ENCODE measurements at places on chromosomes 1 and 21. TPM values are rescaled to one million over a fixed set of nuclear protein-coding genes. Genes with fewer than 3 reads are reported as not detected.

SH2D1B gene
- total RNA-seq, result not detected

MCOLN2 gene
- total RNA-seq, result 0.29 TPM

SPRR3 gene
- not detected for total RNA-seq

OR2M3 gene
- total RNA-seq, result under 0.01 TPM

CSF3R gene
- 0.14 TPM for total RNA-seq

IRF2BP2 gene
- 68.1 TPM for total RNA-seq

EFHD2 gene
- total RNA-seq, result 27.8 TPM

NUP210L gene
- under 0.01 TPM for total RNA-seq

LRRC38 gene
- not detected for total RNA-seq

ETV3L gene
- total RNA-seq, result not detected

ANKRD65 gene
- total RNA-seq, result under 0.01 TPM

TEX38 gene
- total RNA-seq, result not detected

F3 gene
- total RNA-seq, result 346 TPM

GABRD gene
- not detected for total RNA-seq

TRIM45 gene
- 0.88 TPM for total RNA-seq

LCE1D gene
- total RNA-seq, result not detected

TSPEAR gene
- not detected for total RNA-seq

MTOR gene
- 44.2 TPM for total RNA-seq

HRNR gene
- total RNA-seq, result not detected

SIK1 gene
- 1.7 TPM for total RNA-seq

VWA5B1 gene
- total RNA-seq, result not detected

EFNA3 gene
- total RNA-seq, result 0.43 TPM

CELA3A gene
- total RNA-seq, result not detected

BSND gene
- not detected for total RNA-seq

GPR161 gene
- total RNA-seq, result 8.3 TPM

ZNF593 gene
- 26.3 TPM for total RNA-seq

JAM2 gene
- 0.72 TPM for total RNA-seq

CD1C gene
- not detected for total RNA-seq

XCL2 gene
- total RNA-seq, result not detected

TFF2 gene
- total RNA-seq, result not detected

HSPB7 gene
- total RNA-seq, result 3.7 TPM

LHX8 gene
- total RNA-seq, result not detected

CYYR1 gene
- not detected for total RNA-seq

SPRR2B gene
- total RNA-seq, result not detected

CBR3 gene
- total RNA-seq, result 11.6 TPM

FCRL4 gene
- not detected for total RNA-seq

NRDC gene
- total RNA-seq, result 80.1 TPM

PPP1R15B gene
- 47.1 TPM for total RNA-seq

PERM1 gene
- total RNA-seq, result not detected

CR1L gene
- not detected for total RNA-seq

IL22RA1 gene
- total RNA-seq, result under 0.01 TPM

ZFP69B gene
- 3.5 TPM for total RNA-seq

KIF17 gene
- total RNA-seq, result 1.6 TPM

OR2AK2 gene
- total RNA-seq, result not detected

ANXA9 gene
- under 0.01 TPM for total RNA-seq

MRPS15 gene
- total RNA-seq, result 59.6 TPM

UQCRHL gene
- 2.0 TPM for total RNA-seq

IFI44L gene
- 1.3 TPM for total RNA-seq

EXO5 gene
- total RNA-seq, result 5.0 TPM

HHIPL2 gene
- total RNA-seq, result 0.44 TPM

PIGR gene
- total RNA-seq, result not detected

S100A12 gene
- not detected for total RNA-seq

INSRR gene
- total RNA-seq, result not detected

DCST2 gene
- 0.66 TPM for total RNA-seq

ATF6 gene
- total RNA-seq, result 28.6 TPM

ORC1 gene
- 0.44 TPM for total RNA-seq
